ENCODE measurements at places on chromosomes 16 and 17.

- no peak for DNase-seq
Observed at GRCh38 chr17:59714255-59714654, 6.8 kb downstream of the VMP1 start.

DNA sequence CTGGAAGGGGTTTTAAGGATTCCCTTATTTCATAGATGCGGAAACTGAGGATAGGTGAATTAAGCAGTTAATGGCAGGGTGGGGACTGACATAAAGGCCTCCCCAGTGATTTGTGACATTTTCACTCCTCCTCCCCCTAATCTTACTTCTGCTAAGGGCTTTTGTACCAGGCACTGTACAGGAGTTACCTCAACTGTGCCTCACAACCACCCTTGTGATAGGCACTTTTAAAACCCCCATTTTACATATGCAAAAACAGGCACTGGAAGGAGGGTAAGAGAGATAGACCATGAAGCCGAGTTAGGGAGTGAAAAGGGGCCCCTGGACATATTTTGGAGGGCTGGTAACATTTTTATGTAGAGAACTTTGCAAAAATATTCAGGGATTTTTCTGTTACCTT is 862 bp upstream of the GDE1 start:
- no peak for DNase-seq

DNA sequence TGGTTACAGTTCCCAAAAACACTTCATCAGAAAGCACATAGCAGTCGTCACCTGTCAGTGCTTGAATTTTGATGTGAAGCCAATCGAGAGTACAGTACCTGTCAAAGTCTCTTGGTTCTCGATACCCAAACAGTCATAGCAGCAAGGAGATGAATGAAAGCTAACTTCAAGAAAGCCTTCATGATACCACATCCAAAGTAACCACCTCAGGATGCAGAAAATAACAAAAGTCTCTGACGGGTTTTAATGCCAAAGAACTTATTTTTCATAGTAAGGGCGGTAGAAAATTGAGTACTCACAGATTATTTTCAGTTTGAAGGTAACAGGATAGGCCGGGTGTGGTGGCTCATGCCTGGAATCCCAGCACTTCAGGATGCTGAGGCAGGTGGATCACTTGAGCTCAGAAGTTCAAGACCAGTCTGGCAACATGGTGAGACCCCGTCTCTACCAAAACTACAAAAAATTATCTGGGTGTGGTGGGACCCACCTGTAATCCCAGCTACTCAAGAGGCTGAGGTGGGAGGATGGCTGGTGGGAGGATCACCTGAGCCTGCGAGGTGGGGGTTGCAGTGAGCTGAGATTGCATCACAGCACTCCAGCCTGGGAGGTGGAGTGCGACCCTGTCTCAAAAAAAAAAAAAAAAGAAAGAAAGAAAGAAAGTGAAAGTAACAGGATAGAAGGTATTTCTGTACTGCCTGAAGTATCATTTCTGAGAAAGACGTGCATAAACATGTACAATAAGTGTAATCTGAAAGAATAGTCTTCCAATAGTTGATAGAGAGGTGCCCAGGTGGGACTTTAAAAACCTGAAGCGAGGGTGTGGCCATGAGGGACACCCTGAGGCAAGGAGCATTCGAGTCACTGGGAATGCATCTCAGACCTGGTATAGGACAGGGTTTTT is 15.4 kb downstream of the MFSD11 start:
- no peak for DNase-seq

DNA sequence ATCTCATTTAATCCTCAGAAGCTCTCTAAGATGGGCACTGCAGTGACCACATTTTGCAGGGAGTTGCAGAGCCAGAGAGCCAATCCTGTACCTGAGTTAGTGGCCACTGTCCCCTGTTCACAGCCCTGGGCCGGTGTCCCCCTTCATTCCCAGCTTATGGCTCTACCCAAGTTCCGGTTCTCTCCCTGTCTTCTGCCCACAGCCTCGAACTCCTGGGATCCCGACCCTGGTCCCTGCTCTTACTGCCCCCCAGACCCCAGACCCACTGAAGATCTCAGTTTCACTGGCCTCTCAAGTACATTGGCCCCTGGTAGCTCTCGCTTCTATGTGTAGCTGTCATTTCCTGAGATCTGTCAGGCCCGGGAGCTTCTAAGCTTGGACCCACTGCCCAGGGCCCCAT is 12.2 kb downstream of the ASGR2 start:
- no peak for DNase-seq

DNA sequence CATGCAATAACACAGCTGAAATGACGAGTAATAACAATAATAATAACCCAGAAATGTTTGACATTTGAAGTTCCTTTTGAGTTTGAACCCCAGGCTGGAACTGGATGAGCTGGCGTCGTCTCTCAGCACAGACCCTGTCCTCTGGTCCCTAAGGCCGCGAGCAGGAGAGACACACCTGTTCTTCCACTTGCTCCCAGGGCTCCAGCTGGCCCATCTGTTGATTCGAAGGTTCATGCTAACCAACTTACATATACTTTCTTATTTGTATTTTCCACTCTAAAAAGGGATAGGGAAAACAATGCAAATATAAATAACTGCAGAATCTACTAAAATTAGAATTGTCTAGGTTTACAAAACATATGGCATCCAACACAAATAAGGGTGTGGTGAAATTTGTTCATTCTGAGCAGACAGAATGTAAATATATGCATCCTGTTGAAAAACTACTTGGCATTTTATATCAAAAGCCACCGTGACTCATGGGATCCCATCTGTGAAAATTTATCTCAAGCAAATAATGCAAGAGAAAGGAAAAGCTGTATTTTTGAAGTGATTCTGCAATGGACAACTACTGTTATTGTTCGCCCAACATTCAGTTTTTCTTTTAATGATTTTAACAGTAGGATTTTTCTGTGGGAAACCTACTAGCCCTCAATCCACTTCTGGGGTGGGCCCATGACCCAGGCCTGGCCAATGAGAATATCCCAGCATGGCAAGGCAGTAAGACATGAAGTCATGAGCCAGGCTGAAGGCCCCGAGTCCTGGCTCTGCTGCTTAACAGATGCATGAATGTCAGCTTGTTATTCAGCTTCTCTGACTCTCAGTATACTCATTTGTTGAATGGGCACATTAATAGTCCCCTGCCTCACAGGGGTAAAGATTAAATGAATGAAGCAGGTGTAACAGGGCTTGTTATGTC is 13.2 kb upstream of the RGS9 start:
- no peak for DNase-seq

GRCh38 chr17:10087355-10087754 is 111.1 kb downstream of the GAS7 start:
- no peak for DNase-seq

DNA sequence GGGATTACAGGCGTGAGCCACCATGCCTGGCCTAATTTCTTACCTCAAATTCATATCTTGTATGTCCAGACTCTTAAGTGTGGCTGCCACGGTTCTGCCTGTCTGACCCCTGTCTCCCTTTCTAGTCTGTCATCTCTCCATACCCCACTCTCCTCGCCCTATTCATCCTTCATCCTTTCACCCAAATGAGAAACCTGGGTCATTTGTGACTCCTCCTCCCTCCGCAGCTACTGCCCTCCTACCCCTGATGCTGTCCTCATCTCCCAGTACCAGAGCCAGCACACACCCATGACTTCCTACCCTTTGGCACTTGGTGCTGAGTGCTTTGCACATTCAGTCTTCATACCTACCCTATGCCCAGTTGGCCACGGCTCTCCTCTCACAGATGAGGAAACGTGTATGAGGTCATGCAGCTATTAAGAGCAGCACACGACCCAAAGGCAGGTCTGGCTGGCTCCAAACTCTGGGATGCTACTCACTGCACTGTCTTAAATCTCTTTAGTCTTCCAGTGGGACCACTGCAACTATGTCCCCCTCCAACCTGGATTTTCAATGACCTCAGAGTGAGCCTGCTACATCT is 1.6 kb downstream of the SPATA32 start:
- no peak for DNase-seq
